ENCODE measurements at places on chromosomes 7 and 10.

DNA sequence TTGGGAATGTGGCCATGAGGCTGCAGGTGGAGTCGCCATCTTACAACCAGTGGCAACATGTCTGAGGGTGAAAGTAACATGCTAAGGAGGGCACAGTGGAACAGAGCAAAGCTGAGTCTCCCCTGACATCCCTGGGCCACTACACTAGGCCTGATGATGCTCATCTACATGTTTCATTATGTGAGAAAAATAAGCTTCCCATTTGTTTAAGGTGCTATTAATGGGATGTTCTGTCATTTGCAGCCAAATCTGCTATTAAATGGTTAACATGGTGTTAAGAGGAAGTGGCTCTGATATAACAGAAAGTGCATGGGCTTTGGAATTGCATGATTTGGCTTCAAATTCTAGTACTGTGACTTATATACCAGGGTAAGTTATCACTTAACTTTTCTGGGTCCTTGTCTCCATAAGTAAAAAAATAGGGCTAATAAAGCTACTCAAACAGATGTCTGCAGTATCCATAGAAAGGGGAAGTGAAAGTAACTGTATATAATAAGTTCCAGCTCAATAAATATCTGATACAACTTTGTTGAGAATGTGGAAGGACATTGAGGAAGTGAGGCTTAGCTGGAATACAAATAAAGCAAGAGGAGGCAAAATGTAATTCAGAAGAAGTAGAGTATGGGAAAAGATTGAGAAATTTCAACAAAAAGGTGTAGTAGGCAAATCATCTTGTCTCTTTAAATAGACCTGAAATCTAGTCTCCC is 158.9 kb downstream of the RTKN2 start:
- DNase-seq = no peak

DNA sequence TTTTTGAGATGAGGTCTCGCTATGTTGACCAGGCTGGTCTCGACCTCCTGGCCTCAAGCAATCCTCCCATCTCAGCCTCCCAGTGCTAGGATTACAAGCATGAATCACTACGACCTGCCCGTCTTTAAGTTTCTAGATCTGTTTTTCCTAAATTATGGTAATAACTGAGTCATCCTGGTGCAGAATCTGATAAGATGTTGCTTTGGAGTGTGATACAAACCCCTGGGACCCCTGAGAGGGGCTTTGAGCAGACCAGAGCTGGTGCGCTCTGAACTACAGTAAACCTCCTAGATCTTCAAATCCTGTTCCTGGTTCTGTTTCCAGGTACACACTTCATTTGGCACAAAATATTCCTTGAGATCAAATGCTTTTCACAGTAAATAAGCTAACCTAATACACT is 34.2 kb downstream of the RPP38 start:
- DNase-seq = no peak

DNA sequence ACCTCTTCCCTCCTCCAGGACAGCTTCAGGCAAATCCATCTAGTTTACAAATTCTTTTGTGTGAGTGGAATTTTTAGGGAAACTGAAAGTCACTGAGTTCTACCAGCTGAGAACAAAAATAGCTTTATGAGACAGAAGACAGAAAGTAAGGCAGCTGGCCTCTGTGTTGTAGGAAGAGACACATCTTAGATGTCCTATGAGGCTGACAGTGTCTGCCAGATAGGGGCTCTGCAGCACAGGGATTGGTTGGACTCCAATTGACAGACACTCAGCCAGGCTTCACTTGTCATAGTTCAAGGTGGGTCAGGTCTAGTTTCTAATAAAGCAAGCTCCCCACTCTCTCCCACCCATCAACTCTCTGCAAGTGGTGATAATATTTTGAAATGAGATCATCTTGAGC is 574.9 kb downstream of the CCSER2 start:
- no peak for DNase-seq

DNA sequence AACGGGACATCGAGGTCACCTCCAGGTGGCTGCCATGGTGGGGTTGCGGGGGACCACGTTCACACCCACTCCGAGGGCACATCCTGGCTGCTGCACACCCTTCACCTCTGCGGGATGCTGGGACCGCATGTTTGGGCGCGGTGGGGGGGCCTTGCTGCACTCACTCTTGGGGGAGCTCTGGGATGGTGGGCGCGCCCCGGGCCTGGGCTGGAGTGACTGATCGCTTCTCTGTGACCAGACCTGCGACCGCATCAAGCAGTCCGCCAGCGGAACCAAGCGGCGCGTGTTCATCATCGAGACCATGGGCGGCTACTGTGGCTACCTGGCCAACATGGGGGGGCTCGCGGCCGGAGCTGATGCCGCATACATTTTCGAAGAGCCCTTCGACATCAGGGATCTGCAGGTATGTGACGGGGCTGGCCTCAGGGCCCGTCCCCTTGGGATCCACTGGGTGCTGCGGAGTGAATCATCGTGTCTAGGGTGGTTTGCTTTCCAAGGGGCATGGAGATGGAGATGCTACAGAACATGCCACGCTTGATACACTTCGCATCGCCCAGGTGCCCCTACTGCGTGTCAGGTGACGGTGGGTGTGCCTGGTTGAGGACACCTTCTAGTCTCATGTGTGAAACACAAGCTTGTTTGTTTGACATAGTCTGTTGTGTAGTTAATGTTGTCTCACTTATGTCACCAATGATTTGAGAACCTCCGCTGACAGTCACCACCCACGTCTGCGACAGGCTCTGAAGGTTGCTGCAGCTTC is 42.8 kb downstream of the PITRM1 start:
- no peak for DNase-seq

DNA sequence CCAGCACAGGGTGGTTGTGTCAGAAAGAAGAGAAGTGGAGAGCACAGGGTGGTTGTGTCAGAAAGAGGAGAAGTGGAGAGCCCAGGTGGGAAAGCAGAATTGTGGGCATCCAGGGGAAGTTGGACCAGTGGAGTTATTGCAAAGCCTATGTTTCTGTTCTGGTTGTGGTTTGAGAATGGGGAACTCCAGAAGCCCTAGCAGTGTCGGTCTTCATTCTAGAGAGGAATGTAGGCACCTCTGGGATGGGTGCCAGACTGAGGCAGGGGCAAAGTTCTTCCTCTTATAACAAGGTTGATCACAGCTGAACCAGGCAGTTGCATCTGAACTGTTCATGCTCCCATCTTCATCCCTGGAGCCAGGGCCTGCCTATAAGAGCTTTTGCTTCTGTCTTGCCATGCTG is 954 bp downstream of the FSCN3 start:
- no peak for DNase-seq

DNA sequence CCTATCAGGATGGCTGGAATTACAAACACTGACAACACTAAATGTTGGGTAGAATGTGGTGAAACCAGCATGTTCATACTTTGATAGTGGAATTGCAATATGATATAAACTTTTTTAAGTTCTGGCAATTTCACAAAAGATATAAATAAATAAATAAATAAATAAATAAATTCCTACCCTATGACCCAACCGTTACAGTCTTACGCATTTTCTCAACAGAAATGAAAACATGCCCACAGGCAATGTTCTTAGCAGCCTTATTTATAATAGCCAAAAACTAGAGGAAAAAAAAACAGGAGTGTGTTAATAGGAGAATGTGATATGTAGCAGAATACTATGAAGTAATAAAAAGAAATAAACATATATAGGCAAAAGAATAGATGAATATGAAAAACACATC is 318.9 kb downstream of the IPMK start:
- DNase-seq = no peak

- no peak for DNase-seq
Measured at GRCh38 chr7:152523916-152524315, 88.1 kb upstream of the KMT2C start.

DNA sequence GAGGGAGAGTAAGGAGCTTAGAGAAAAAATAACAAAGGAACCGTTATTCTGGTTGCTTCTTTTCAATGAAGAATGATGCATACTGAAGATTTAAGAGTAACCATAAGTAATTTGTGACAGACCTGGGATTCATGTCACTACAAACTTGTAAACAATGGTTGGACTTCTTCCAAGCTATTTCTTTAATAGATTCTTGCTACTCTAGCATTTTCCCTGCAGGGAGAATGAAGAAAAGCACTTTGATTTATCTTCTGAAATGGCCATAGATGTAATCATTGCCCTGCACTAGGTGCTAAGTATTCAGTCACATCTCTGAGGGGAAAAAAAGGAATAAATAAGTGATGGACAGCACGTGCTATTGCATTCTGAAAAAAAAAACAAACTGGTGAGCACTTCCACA is 606.6 kb upstream of the LRRN3 start:
- no peak for DNase-seq

DNA sequence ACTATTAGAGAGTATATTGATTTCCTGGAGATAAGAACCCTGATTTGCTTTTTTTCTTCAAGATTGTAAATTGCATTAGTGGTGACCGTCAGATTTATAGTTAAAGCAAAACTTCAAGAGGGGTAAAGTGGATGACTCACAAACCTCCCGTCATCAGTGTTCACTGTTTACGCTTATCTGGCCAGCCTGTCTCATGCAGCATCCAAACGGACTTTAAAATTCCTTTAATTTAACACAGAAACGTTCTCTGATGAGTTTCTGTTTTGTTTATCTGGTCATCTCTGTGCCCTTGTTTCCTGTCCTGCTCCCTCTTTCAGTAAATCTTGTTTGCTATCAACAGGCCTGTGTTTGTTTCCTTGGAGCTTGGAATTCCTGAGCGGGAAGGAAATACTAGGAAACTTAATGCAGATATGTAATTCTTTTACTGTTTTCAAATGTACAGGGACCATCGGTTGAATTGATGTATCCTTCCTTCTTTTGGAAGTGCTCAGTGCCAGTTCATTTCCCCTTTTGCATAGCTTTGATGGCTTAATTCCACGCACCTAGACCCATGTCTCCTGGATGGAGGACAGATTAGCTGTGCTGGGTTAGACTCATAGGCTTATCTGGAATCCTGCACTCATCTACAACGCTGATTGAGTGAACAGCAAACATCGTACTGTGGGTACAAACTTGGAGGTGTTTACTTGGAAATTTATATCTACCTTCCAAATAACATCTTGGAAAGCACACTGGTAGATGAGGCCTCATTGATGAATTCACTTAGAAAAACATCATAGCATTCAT is 21.3 kb downstream of the PTPRE start:
- no peak for DNase-seq

GRCh38 chr7:90736968-90737939 is 141.1 kb downstream of the CDK14 start:
- no peak for DNase-seq

DNA sequence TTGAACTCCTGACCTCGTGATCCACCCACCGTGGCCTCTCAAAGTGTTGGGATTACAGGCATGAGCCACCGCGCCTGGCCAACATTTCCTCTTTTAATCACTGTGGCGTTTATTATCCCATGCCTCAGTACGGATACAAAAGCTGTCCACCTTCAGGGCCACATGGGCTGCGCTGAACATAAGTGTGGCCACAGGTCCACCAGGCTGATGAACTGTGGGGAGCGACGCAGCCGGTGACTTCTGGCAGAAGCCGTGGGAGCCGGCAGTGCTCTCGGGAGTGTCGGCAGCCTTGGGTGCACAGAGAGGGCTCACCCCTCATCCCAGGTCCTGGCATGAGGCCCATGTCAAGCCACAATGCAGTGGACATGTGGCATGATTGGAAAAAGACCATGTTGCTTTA is 223.6 kb downstream of the TNS3 start:
- no peak for DNase-seq

DNA sequence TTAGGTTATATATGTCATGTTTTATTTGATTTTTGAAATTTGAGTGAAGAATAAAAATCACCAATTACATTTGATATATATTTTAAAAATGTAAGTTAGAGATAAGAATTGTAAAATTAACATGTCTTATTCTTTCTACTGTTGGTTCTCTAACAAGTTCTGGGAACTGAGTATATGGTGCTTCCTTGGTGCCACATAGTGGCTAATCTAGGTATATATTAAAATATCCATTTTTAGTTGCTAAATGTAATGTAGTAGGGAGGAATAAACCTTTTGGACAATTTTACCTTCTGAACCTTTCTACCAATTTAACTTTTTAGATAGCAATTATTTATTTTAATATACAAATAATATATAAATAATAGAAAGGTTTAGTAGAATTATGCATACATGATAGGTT is 17.5 kb downstream of the CFAP69 start:
- DNase-seq = no peak

DNA sequence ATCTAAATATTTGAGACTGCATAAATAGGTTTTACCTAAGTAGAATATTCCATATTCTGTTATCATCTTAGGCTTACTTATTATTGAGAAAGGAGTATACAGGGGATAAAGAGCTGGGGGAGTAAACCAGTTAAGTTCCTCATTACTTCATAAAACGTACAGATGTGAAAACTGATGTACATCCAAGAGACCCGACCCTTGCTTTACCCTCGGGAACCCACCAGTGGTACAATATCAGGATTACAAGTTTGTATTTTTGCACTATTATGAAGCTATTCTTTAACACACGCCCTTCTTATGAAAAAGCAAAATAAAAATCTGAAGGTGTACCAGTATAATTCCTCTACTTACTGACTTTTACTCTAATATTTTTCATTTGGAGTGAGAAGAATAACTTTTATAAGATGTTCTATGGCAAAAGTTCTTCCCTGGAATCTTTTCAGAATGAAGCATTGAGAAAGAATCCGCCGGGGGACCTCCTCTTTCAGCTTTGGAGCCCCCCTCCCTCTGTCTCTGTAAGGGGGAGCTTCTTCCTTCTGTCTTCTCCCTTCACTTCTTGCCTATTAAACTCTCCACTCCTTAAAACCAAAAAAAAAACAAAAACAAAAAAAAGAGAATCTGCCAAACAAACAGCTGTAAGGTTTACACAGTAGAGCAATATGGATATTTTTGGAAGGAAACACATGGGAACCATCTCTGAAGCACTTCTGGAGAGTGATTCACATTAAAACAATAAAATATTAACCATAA is 550.0 kb downstream of the TNS3 start:
- DNase-seq = no peak

- DNase-seq = no peak
Measured at GRCh38 chr7:80942261-80943041, 23.6 kb upstream of the SEMA3C start.

DNA sequence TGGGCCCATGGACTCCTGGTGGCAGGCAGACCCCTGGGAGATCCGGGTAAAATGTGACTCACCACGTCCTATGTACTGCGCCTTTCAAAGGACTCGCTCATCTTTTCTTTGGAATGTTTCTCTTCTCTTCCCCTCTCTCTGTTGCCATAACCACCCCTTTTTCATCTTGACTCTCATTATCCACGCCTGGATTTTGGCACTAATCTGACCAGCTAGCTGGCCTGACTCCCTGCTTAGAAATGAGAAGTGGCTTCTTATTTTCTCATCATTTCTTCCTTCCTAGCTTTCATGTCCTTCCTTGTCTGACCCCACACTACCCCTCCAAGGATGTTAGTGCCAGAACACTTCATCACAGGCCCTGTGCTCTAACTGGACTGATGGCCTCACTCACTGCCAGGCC is 98.0 kb upstream of the FAM171A1 start:
- DNase-seq = no peak

- no peak for DNase-seq
Measured at GRCh38 chr10:33878238-33878786, 543.8 kb upstream of the NRP1 start.

All from stimulated activated CD4-positive, alpha-beta T cell treated with anti-CD3 and anti-CD28 coated beads, Interleukin-1b, Interleukin-23, amount 100 ng/mL, for 24 hours (primary cell).